Activated effector memory CD4-positive, alpha-beta T cell treated with Interleukin-2 at 50 U/mL for 16 hours (primary cell): ENCODE measurements at places on chromosomes 4 and X.

GRCh38 chrX:130789793-130790192 is 113.2 kb downstream of the ENOX2 start:
- DNase-seq, result no peak

DNA sequence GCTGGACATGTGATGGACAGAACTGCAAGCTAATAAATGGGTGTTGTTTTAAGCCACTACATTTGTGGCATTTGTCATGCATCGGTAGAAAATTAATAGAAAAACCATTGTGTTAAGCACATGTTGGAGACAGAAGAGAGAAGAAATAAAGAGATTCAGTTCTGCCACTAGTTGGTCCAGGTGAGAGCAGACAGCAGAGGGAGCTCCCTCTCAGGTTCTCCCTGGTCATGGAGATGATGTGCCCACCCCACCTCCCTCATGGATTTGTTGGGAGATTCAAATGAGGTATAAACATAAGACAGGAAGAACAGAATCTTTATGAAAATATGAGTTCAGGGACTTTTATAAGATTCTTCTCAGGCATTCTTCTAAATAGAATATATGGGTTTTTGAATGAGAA is 36.8 kb upstream of the OCIAD2 start:
- no peak for DNase-seq

DNA sequence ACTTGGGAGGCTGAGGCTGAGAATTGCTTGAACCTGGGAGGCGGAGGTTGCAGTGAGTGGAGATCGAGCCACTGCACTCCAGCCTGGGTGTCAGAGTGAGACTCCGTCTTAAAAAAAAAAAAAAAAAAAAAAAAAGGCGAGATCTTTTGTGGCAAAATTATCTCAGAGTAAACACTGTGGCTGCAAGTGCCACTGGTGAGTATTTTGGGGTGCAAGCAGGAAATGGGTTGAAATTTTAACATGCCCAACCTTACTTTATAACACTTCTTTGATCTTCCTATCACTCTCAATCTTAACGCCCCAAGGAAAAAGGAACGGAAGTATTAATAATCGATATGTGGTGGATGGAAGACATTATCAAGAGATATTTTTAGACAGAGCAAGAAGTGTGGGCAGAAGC is 32.1 kb downstream of the SLC34A2 start:
- no peak for DNase-seq

DNA sequence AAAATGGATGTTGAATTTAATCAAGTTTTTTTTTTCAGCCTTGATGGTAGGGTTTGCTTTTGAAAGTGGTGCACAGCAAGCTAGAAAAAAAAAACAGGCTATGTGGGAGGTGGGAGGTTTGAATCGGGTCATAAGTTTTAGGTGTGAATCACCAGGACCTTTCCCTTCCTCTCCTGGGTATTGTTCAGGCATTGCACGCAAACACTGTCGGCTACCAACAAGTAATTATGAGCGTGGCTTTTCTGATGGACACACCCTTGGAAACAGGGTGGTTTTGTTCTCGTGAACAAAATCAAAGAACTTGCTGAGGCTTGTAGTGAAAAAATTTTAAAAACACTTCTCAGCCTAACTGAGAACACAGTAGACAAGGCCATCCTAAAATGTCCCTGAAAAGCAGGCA is 18.1 kb downstream of the PIR start:
- DNase-seq, result no peak

DNA sequence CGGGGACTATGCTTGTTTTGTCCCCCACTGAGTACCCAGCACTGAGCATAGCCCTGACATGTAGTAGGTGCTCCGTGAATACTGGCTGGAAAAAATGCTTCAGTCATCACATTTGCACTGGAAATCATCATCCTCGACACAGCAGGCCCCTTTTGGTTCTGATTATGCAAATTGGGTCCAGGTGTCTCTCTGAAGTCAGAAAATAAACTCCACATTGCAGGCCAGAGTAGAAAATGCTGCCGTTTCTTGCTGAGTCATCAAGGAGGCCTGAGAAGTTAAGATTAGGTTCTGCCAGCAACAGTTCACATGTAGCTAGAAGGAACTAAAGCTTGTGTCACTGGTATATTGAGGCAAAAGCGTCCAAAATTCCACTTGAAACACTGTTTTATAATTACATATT is 15.0 kb upstream of the STK32B start:
- DNase-seq, result no peak

GRCh38 chr4:183244019-183244418 is 76.1 kb downstream of the CLDN22 start:
- no peak for DNase-seq

GRCh38 chr4:73617256-73617655 is 3.0 kb downstream of the RASSF6 start:
- no peak for DNase-seq

- DNase-seq, result no peak
Measured at GRCh38 chr4:79623021-79623870, 215.2 kb upstream of the GK2 start.

DNA sequence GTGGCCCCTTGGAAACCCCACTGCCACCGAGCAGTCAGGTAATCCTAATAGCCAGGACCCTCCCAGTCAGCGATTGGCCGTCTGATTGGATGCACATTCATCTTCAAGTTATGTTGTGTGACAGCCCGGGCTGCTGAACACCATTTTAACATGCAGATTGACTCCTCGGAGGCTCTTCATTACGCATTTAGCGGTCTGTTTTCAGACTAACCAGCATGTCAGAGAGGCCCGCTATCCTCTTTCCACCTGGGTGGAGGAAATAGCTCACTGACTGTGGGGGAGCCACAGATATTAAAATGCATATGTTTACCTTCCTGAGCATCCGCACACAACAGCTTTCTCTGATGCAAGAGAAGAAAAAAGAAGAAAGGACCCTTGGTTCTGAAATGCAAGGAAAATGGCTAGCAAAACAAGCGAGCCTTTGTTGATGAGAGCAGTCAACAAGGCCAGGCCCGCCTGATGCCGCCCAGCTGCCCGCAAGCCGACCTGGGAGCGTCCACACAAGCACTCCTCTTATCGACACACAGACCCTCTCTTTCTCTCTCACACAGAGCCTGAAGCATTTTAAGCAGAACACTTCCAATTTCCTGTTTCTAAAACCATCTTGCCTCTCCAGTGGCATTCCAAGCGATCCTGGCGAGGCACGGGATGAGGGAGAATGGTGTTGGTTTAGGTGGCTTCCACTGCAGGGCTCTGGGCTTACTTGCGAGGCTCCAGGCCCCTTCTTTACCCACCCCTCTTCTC is 118.3 kb downstream of the MGST2 start:
- DNase-seq, result no peak

GRCh38 chr4:54517781-54518444 is 139.8 kb upstream of the KIT start:
- no peak for DNase-seq

GRCh38 chr4:76623217-76624045 is 188.4 kb downstream of the SHROOM3 start:
- DNase-seq, result no peak

GRCh38 chr4:170243662-170244288 is 154.0 kb upstream of the AADAT start:
- no peak for DNase-seq

DNA sequence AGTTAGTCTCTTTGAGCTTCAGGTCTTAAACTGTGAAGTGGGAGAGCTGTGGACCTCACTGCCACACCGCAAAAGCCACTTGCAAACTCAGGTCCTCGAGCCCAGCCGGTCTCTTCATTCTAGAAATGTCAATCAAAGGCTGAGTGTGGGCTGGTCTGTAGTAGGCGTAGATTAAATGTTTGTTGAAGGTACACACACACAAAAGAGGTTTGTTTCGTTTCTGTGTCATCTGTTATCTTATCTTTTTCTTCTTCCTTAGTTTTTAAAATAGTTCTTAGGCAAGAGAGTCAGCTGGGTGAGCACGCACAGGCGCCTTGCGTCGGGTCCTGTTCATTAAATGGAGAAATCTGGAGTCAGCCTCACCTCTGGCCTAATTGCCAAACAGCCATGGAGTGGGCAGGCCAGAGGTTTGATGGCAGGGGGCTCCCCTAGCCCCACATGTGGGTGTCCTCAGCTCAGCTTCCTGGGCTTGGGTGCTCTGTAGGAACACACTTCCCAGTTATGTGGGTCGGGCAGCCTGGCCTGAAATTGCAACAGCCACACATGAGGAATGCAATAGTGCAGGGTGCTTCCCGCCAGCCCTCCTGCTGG is 836 bp upstream of the PSAPL1 start:
- no peak for DNase-seq

GRCh38 chr4:3667258-3667657 is 98.9 kb upstream of the ADRA2C start:
- DNase-seq, result no peak

- DNase-seq, result no peak
Measured at GRCh38 chr4:108370291-108371141, 201.8 kb upstream of the LEF1 start.

GRCh38 chr4:183374950-183375555 is 52.8 kb upstream of the CLDN24 start:
- no peak for DNase-seq

DNA sequence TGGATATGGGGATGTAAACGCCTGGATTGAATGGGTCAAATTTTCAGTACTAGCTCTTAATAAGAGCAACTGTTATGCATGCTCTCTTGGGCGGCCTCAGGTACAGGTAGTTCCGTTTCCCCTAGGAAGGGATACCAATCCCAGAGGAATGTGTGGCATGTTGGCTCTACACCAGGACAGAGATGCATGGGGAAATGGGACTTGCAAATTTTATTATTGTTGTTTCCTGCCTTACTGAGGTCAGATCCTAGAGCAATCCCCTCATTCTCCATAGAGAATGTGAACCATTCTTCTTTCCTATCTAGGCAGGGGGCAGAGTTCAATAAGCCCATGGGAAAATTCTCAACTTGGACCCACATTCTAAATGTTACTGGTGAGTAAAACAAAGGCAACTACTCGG is 361.8 kb upstream of the FGF16 start:
- no peak for DNase-seq

- DNase-seq, result no peak
Measured at GRCh38 chr4:173195109-173195508, 26.5 kb downstream of the GALNT7 start.

- no peak for DNase-seq
Measured at GRCh38 chr4:24743206-24743605, 52.2 kb upstream of the SOD3 start.

DNA sequence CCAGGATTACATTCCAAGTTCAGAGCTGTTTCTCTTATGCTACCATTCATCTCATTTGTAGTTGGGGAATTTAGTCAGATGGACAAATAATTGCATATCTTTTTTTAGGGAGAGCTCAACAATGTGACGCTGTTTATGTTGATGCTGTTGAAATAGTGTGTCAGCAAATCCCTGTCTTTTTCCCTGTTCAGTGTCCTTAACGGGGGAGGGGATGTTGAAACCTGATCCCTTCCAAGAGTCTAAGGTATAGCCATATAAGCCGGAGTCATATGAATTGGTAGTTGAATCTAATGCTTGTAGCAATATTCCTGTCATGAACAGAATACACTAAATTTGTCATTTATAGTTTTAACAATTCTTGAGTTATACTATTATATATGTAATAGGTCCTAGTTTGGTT is 293.5 kb upstream of the FAT1 start:
- DNase-seq, result no peak

- DNase-seq, result no peak
Measured at GRCh38 chrX:68762766-68763165, 66.1 kb upstream of the EFNB1 start.

GRCh38 chrX:21847342-21847741 is 7.9 kb downstream of the MBTPS2 start:
- no peak for DNase-seq

DNA sequence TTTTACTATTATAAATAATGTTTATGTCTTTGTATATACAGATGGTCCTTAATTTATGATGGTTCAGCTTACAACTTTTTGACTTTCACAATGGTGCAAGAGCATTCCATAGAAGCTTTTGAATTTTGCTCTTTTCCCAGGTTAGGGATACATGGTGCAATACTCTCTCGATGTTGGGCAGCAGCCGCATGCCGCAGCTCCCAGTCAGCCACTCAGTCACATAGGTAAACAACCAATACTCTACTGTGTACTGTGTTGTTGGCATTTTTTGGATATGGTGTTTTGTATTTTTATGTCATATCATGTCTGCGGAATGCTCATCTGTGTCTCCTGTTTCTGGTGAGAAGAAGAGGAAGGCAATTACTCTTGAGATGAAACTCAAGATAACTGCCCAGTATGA is 258.0 kb upstream of the ETNPPL start:
- no peak for DNase-seq

GRCh38 chr4:153618833-153619232 is 65.2 kb upstream of the TLR2 start:
- DNase-seq, result no peak

DNA sequence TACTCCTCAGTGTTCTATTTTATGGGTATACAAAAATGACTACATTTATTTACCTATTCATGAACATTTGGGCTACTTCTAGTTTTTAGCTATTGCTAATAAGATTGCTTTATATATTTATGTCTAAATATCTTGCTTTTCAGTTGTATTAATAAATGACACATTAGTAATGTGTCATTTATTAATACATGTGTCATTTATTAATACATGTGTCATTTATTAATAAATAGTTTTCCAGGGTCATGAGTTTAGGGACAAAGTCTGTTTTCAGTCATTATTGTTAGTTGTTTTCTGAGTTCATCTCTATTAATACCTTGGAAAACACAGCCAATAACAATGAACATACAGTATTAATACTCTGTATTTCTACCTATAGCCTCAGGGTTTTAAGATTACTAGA is 1630.7 kb upstream of the IGFBP7 start:
- DNase-seq, result no peak

- DNase-seq, result no peak
Measured at GRCh38 chrX:70280573-70280972, 1.4 kb upstream of the RAB41 start.

GRCh38 chr4:1024882-1025545 is 13.6 kb downstream of the FGFRL1 start:
- no peak for DNase-seq

DNA sequence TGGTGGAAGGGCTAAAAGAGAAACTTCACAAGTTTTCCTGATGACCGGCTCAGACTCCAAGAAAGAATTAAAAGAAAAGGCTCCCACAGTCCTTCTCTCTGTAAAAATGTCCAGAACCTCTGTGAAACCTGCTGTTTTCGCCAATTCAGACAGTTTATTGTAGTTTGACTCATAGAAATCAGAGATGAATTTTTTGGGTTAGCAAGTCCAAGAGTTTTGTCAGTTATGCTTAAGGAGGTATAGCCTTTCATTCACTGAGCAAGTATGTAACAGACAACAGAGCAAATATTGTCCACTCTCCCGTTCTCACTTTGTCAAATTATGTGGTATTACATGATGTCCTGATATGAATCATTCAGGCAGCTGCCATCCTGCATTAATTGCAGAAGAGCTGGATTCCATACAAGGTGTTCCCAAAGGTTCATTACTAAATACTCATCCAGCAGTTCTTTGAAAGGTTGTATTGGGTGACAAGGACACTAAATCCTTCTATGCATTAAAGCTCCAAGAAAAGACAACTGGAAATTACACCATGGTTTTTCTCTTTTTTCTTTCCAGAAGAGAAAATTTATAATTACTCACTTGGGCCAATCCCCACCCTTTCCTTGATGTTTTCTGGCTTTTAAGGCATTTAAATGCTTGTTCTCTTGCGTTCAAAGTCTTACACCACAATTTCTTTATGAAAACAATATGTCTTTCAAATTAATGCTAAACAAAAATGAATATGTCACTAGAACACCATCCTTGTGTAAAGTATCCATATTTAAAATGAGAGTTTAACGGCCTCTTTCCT is 30.0 kb upstream of the PLAC1 start:
- no peak for DNase-seq

- DNase-seq, result no peak
Measured at GRCh38 chrX:58025979-58026378, 115.7 kb upstream of the ZXDA start.

GRCh38 chrX:391717-392574 is 5.2 kb upstream of the PPP2R3B start:
- DNase-seq, result no peak
